ENCODE measurements at places on chromosomes 12 and 14.

DNA sequence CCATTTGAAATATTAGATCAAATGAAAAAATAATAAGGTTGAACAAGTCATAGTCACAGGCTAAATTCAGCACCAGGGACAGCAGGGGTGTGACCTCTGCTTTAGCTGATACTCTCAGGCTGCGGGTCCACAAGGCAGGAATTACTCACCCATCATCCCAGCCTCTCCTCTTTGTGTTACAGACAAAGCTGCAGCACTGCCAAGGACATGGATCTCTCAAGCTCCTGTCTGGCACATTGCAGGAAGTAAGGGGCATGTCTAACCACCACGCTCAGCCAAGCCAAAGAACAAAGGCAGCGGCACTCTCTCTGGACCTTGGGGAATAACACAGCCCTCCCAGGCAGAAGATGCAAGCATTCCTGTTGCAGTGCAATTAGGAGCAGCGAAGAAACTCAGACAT lies 783.8 kb downstream of the VRK1 start:
- peak; percentile 30 for DNase-seq

DNA sequence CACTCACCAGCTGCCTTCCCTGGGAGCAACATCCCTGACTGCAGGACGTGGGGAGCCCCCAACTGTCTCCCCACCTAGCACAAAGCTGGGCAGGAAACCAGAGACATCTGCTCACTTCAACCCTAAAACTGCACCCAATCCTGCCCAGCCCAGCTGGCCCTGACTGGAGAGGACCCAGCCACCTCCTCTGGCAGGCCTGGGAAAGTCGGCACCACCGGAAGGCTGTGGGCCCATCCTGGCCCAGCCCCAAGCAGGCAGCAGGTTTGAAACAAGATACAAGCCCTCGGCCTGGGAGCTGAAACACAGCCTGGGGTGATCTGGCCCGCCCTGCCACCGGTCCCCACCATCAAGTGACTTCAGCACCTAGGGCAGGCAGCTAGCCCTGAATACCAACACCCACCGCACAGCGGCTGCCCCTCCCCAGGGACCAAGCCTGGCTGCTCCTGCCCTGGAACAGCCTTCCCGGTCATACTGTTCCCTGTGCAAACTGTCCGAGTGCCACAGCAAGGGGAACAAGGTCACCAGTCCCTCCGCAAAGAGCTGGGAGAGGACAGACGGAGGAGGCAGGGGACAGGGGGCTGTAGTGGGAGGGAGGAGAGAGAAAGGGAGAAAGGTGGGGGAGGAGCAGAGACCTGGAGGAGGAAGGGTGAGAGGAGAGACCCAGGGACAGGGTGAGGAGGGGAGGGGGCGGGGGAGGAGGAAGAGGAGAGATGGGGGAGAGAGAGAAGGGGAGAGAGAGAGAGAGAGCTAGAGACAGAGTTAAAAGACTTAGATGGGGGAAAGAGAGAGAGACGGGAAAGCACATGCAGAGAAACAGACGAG lies 115.7 kb downstream of the RFLNA start:
- DNase-seq, result no peak

DNA sequence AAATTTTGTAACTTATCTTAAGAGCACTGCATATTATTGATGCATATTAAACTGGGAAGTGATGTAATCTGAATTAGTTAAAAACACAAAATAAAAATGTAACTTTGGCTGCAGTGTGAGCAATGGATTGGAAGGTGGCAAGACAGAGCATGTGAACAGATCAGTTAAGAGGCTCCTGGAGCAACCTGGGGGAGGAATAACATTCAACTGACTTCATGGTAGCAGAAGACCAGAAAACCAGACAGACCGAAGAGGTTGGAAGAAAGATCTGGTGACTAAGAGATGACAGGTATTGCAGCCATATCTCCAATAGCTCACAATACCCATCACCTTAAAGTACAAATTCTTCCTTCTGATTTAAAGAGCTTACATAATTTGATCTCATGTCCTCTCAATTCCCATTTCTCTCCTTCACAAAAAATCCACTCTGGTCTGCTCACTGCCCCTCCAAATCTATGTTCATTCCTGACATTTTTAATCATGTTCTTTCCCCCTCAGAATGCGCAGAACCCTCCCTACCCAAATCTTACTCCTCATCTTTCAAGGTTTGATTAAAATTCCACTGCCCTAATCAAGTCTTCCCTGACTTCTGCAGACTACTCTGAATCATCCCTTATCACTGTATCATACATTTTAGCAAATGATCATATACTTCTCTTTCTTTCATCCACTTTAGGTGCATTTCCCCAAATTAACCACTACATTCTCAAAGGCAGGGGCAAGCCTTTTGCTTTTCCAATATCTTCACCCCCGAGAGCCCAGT lies 51.5 kb downstream of the DUSP16 start:
- no peak for DNase-seq

DNA sequence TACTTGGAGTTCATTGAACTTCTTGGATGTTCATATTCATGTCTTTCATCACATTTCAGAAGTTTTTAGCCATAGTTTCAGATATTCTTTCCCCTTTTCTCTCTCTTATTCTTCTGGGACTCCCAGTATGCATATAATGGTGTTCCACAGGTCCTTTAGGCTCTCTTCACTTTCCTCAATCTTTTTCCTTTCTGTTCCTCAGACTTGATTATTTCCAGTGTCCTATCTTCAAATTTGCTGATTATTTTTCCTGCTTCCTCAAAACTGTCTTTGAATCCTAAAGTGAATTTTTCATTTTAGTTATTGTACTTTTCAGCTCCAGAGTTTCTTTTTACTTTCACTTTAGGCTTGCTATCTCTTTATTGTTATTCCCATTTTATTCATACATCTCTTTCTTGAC lies 8.8 kb upstream of the ZFP36L1 start:
- no peak for DNase-seq

DNA sequence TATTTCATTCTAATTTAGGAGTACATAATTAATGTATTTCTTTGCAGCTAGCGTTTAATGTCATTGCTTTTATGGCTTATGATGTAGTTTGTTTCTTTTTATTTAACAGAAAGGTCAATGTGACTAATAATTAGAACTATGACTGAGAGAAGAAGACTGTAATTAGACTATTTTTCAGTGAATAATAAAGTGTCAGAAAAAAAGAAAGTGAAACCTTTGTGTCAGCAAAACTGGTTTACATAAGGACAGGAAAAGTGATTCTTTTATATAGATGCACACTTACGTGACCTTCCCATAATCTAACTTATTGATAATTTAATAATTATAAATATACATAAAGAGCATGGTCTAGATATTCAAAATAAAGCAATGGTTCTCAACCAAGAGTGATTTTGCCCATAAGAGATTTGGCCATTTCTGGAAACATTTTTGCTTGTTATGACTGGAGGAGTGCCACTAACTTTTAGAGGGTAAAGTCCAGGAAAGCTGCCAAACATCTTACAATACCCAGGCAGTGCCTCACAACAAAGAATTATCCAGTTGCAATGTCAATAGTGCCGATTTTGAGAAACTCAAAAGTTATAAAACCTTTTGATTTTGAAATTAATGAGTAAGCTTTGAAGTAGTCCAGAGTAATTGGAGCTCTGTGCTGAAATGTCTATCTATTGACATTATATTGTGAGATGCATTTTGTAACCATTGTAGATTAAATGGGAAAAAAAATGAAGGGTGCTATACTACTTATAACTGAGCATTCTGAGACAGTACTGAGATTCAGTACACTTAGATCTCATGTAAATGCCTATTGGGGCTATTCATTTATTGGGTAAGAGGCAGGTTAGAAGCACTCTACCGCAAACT lies 227.1 kb downstream of the C12orf50 start:
- DNase-seq, result no peak

DNA sequence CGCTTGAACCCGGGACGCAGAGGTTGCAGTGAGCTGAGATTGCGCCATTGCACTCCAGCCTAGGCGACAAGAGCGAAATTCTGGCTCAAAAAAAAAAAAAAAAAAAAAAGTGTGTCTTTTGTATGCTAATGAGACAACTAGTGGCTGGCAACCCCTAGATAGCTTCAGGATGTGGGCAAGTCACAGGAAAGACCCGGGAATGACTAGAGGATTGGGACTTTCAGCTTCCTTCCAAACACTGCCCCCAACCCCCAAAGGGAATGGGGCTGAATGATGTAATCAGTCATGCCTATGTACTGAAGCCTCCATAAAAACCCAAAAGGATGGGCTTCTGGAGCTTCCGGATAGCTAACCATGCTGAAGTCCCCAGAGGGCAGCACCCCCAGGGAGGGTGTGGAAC lies 28.6 kb downstream of the USP44 start:
- DNase-seq, result peak; percentile 35

DNA sequence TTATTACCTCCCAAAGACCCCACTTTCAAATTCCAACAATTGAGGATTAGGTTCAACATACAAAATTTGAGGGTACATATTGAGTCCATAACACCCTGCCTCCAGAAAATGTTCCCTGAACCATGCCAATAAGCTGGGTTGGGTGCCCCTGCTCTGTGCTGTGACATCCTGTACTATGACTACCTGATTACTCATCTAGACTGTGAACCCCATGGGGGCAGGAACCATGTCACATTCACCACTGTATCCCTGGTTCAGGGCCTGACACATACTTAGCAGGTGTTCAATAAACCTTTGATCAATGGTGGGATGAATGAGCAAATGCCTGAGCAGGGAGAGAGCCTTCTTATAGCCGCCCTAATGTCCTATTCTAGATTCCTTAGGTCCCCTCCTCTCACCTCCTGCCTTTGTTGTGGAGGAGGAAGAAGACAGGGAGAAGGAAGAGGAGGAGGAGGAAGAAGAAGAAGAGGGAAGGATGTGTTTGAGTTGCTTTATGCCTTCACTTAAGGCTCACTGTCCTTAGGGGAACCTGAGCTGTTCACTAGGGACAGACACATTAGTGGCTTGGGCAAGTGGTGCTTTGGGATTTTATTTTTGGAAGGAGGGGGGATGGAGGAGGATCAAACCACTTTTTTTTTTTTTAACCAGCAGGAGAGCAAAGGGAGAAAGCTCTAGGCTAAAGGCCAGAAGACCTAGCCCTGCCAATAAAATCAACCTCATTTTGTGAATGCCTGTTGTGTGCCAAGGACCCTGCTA lies 21.3 kb downstream of the GPR68 start:
- no peak for DNase-seq

DNA sequence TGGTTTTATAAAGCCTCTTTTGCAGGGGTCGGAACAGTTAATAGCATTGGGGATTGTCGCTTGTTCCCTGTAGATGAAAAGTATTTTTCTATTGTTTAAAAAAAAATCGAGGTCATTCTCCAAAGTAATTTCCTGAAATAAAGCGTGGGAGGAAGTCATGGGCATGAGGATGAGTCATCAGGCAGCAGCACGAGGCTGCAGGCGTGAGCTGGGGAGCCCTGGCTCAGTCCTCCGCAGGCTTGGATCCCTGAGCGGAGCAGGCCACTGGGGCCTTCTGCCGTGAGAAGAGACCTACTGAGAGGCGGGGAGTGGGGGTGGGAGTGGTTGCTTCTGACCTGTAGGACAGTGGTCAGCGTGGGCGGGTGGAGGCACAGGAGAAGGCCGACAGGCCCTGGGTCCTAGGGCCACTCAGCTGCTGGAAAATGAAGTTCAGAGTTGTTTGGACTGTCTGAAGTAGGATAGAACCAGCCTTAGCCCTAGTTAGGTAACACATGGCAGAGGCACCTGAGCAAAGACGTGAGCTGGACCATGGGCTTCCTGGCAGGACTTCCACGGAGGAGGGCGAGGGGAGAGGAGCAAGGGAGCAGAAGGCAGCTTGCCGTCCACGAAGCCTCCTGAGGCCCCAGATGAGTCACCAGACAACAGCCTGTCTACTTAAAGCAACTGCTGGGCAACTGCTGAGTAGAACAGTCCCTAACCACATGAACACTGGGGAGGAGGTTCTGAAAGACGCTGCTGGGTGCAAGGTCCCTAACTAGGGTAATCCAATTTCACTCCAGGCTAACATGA lies 21.1 kb upstream of the LGALS3 start:
- no peak for DNase-seq

DNA sequence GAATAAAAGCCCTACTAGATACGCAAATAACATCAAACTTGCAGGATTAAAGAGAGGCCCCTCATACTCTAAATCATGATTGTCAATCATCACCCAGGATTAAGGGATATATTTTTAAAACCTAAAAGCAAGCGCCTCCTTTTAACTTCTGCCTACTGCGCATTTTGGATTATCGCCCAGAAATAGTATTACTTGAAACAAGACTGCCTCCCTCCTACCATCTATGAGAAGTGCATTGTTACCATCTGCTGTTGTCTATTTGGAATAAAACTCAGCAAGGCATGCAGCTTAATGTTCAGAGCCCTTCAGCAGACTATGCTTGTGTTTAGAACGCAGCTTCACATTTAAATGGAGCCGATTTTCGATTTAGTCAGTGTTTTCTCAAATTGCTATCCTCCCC lies 79.6 kb downstream of the EXOC5 start:
- DNase-seq, result no peak

DNA sequence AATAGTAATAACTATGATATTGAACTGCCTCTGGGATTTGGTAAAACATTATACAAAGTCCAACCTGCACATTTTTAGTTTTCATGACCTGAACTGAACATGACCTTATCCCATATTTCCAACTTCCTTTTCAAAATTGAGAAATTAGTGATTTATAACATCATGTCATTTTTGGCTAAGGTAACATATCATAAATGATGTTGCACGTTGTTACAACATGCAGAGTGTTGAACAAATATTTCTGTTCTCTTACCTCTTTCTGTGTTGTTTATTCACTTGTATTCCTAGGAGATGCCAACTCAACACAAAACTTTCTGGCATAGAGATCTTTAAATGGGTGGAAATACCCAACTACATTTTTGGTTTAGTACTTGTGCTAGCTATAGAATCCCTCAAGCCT lies 496.0 kb downstream of the SLC6A15 start:
- DNase-seq, result no peak

GRCh38 chr14:99333841-99334635 lies 62.0 kb upstream of the BCL11B start:
- no peak for DNase-seq

DNA sequence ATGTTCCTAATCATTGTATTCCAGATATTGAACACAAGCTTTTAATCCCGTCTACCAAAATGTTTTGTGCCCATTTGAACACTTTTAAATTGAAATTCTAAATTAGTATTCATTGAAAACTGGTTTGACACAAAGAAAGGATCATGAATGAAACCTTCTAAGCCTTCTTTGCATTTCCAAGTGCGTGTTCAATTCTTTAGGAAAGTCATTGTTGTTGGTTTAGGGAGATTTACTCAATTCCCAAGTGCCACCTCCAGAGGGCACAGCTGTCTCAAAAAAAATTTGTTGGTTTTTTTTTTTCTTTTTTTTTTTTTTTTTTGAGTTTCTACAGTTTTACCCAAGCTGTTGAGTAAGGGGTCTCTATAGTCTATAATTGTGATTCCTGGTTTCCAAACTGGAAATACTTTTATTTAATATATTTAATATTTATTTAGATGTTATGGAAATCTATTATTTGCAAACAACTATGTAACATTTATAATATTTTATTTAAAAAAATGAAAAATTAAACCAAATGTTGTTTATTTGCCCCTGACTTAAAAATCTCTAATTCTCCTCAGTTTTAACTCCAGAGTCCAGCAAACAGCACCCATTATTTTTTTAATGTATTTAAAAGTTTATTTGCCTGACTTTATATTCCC lies 79.9 kb downstream of the NEDD1 start:
- peak; percentile 59 for DNase-seq

- DNase-seq, result no peak
These were observed 168.4 kb upstream of the EGLN3 start for GRCh38 chr14:34119107-34119858.

GRCh38 chr12:90870971-90871725 lies 83.8 kb downstream of the CCER1 start:
- no peak for DNase-seq
